ENCODE measurements at places on chromosomes 7 and 10.

DNA sequence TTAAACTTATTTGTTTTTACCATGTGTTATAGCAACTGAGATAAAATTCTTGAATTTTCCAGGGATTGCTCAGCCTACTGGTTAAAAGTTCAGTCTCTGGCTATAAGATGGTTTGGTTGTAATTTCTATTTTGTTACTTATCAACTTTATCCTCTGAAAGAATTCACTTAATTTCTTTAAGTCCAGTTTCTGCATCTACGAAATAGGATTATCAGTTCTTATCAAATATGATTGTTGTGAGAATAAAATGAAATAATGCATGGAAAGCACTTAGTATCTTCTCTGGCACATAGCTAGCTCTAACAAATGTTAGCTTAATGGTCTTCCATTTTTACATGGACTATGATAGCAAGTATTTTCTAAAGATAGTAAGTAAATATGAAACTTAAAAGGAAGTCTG is 53.3 kb downstream of the SEMA3D start:
- no peak for DNase-seq

DNA sequence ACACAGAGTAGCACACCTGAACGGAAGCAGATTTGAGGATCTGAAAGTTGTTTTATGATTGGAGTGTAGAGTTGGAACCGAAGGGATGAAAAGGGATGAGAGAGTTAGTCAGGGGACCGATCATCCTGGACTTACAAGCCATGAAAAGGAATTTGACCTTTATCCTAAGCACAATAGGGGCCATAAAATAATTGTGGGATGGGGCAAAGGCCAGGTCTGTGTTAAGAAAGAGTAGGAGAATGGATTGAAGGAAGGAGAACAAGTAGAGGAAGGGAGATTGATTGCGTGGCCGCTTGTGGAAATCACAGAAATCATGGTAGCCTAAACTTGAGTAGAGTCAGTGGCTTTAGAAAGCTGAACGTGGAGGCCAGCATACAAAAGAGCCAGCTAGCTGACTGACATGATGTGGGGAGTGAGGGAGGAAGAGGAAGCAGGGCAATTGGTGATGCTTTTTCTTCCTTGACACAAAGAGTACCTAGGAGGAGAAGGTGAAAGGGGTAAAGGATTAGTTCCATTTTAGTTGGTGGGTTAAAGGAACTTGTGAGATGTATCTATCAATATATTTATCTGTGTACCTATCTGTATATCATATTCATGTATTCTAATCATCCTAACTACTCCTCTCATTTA is 67.1 kb upstream of the RPA3 start:
- no peak for DNase-seq

DNA sequence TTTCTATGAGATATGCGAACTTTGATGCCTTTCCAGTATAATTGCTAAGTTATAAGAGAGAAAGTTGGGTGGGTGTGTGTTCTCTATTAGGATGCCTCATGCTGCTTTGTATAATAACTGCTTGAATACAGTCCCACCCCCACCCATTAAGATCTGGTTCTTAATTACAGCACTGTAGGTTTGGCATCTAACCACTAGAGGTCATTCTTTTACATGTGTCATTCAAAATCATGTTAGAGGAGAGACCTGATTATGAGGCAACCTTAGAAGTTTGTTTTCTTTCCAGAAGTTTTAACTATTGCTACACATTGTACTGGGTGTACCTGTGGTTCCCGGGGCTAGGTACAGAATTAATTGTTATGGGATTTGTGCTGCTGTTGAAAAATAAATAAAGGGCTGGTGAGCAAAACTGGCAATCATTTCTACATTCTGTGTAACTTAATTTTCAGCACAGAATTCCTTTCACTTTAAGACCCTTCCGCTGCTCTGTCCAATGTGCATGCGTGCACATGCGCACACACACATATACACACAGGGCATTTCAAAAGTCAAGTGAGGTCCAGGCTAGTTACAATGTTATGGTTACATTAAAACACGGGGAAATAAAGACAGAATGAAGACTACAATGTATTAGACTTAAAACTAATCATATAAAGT is 1156.3 kb downstream of the SORCS3 start:
- DNase-seq = no peak

DNA sequence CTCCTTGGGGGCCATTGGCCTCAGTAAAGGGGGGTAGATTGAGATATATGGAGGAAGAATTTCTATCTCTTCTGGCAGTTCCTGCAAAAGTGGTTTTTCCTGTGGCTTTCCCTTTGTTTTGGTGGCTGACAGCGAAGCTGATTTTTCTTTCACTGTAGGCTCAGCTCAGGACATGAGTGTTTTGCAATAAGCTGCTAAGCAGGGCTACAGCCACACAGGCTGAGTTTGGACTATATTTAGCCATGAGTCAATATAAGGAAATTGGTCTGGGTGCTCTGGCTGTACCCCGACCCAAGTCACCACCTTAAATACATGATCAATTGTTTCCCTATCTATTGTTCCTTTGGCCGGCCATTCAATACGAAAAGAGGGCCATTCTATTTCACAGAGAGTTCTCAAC is 212.7 kb upstream of the KCND2 start:
- no peak for DNase-seq

DNA sequence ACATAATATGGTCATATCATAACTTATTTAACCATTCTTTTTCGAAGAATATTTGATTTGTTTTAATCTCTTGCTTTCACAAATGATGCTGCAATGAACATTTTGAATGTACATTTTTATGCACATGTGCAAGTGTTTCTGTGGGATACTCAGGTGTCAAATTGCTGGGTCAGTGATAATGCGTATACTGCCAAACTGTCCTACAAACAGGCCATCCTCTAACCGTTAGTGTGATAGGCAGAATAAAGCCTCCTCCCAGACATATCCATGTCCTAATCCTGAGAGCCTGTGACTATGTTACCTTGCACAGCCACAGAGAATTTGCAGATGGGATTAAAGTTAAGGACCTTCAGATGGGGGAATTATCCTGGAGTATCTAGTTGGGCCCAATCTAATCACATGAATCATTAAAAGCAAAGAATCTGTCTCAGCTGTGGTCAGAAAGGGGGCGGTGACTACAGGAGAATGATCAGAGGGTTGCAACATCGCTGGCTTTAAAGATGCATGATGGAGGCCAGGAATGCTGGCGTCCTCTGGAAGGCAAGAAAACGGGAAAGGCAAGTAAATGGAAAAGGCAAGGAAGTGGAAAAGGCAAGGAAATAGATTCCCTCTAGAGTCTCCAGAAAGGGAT is 46.7 kb downstream of the FZD1 start:
- no peak for DNase-seq

DNA sequence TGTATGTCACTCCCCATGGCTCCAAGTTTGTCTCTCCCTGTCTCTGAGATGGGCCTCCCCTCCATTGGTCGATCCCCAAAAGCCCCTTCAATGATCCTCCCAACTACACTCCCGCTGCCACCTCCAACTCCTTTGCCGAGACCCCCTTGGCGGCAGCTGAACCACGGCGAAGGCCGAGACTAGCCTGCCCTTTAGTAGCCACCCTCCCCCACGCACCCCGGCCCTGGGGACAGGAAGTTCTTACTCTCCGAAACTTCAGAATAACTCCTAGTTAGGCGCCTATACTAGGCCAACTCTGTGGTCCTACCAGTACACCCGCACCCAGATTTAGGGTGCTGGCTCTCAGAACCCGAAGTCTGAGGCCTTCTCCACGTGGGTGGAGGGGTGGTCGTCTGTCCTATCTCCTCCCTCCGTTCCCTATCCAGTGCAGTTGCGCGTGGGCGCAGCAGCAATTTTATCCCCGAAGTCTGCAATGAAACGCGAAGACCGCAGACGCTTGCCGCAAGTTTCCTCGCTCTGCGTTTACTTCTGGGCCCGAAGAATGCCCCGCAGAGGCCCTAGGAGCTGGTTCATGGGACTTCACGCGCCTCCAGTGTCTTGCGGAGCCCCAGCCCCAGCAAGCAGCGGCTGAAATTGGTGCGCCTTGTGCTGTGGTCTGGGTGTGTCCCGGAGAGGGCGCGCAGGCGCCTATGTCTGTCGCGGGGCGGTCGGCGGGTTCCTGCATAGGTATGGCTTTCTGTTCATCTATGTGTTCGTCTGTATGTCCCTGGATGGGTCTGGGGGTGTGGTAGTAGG is 82.6 kb upstream of the SLF2 start:
- DNase-seq = no peak

DNA sequence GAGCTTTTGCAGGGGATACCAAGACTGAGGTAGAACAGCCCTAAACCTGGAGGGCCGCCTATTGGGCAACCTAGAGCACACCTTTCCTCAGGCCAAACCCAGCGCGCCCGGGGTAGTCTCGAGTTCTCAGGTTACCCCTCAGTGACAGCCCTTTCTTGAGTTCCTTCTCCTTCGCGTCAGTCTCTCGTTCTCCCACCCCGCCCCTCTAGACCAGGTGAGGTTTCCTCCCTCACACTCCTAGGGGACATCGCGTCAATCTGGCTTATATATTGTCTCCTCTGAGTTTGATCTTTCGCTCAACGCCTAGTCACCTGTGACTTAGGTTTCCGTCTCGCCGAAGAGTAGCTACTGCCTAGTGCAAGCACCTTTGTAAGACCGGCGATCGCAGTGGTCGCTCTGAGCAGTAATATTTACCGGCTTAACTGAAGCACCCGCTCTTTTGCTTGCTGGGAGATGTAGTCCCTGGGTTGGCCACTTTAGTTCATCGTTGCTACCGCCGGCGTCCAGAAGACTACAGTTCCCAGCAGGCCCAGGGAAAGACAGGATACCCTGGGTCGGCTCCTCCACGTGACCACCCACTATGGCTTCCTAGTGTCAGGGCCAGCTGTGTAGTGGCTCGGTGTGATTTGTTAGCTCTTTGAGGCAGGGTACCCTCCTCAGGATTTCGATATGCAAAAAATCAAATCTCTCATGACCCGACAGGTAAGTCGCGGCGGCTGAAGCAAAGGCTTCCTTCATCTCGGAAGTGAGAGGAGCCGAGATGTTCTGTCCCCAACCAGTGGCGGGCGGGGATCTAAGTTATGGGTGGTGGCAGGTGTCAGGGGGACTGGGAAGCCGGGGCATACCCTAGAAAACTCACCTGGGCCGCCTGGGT is at the start of gene VPS50:
Gene VPS50, plus strand, starts transcription at position 568 of the 874 bp plus-strand sequence. Its CDS starts 102 bp downstream, at position 670.
- DNase-seq = peak; percentile 89

- no peak for DNase-seq
Observed at GRCh38 chr7:17183630-17184328, 114.7 kb upstream of the AHR start.

- DNase-seq = no peak
Observed at GRCh38 chr10:11525503-11525902, 85.9 kb downstream of the USP6NL start.

- no peak for DNase-seq
Observed at GRCh38 chr10:132497861-132498561, 39.6 kb upstream of the INPP5A start.

All from SW 1271 (cell line).